GM12892 (cell line): ENCODE measurements at places on chromosomes 13 and 19.

DNA sequence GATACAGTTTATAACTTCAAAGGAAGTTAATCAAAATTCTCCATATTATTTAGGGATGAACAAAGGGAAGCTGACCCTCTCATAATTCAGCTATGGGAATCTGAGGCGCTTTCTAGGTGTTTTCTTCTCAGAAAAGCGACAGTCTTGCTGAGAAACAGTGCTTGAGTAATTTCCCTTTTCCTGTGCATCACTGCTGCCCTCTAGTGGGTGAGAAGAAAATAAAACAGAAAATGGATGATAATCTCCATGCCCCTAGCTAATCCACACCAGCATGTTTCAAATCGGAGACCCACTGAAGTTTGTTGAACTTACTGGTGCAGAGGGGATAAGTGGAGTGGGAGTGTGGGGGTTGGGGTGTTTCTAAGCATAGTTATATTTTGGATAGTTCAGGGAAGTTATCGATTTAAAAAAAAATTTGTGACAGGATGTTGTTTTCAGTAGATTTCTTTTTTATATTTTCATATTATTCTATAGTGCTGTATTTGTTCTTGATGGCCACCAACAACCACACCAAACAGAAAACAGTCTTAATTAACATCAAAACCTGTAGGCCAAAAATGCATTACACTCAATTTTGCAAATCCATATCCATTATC, 21.4 kb downstream of the LCP1 start:
- DNase-seq: peak; percentile 39

GRCh38 chr19:18322318-18322758, 538 bp downstream of the LSM4 start:
- DNase-seq: no peak

DNA sequence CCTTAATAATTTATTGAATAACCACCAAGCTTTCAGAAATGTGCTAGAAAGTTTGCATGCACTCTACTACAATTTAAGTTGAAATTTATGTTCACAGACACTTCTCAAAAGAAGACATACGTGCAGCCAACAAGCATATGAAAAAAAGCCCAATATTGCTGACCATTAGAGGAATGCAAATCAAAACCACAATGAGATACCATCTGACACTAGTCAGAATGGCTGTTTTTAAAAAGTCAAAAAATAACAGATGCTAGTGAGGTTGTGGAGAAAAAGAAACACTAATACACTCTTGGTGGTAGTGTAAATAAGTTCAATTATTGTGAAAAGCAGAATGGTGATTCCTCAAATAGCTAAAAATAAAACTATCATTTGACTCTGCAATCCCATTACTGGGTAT, 308.8 kb upstream of the PCDH9 start:
- DNase-seq: no peak

- DNase-seq: no peak
These were observed 1623.0 kb downstream of the SLITRK1 start for GRCh38 chr13:82259284-82259683.

GRCh38 chr19:49895566-49896297, 955 bp downstream of the IL4I1 start:
- no peak for DNase-seq

- DNase-seq: no peak
These were observed 663.2 kb upstream of the SGCG start for GRCh38 chr13:22517544-22517943.

DNA sequence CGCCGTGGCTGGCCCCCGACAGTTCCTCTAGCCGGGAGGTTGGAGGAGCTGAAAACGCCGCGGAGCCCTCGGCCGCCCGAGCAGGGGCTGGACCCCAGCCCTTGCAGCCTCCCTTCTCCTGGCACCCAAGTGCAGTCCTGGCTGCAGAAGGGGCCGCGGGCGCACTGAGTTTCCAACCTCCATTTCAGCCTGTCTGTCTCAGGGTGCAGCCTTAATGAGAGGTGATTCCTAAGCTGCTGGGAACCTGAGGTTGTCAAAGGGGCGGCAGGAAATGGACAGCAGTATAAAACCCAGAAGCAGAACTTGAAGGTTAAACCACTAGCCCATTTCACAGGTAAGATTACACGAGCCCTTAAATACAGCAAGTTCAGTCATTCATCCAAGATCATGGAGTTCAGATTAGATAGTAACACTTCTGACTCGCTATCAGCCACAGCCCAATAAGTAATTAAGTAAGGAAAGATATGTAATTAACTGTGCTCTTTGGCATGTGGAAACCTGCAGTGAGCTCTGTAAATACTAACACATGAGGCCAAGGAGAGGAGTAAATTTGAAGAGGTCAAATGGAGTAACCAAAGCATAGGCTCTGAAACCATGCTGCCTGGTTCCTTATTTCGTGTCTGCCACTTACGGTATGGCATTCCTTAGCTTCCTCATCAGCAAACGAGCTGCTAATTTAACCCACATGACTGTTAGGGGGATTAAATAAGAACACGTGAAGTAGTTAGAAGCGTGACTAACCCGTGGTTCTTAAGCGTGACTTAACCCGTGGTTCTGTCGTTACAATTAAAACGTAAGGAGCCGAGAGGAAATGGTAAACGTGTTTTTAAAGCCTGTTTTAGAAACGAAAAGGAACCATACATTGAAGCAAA, 686 bp downstream of the SETDB2 start:
- no peak for DNase-seq

GRCh38 chr13:99335603-99336002, 28.4 kb upstream of the GPR183 start:
- DNase-seq: no peak

DNA sequence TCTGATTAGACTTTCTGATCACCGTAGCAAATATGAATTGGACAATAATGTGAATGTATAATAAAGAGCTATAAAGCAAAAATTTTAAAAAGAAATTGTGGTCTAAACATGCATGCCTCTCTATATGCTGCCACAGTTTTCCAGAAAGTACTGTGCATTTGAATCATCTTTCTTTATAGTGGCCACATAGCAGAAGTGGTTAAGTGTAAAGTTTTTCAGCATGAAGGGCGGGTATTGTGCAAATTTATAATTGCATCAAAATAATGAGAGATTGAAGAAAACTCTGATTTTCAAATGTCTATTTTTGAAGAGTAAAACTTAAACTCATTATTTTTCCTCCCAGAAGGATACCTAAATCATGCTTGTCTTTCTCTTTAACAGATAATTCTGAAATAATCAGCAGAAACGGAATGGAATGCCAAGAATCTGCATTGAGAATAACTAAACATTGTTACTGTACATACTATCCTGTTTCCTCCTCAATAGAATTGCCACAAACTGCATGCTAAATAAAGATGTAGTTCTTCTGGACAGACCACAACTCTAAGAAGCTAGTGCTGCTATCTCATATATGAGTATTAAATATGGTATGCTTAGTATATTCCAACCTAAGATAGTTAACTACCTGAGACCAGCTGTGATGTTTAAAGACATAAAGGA, 42.9 kb upstream of the RAP2A start:
- no peak for DNase-seq

- DNase-seq: no peak
These were observed 15.3 kb downstream of the ZBTB7A start for GRCh38 chr19:4051175-4052101.

- DNase-seq: no peak
These were observed 3.3 kb upstream of the RDH13 start for GRCh38 chr19:55066107-55066709.

GRCh38 chr19:21698215-21698614, 69.2 kb downstream of the ZNF100 start:
- no peak for DNase-seq

DNA sequence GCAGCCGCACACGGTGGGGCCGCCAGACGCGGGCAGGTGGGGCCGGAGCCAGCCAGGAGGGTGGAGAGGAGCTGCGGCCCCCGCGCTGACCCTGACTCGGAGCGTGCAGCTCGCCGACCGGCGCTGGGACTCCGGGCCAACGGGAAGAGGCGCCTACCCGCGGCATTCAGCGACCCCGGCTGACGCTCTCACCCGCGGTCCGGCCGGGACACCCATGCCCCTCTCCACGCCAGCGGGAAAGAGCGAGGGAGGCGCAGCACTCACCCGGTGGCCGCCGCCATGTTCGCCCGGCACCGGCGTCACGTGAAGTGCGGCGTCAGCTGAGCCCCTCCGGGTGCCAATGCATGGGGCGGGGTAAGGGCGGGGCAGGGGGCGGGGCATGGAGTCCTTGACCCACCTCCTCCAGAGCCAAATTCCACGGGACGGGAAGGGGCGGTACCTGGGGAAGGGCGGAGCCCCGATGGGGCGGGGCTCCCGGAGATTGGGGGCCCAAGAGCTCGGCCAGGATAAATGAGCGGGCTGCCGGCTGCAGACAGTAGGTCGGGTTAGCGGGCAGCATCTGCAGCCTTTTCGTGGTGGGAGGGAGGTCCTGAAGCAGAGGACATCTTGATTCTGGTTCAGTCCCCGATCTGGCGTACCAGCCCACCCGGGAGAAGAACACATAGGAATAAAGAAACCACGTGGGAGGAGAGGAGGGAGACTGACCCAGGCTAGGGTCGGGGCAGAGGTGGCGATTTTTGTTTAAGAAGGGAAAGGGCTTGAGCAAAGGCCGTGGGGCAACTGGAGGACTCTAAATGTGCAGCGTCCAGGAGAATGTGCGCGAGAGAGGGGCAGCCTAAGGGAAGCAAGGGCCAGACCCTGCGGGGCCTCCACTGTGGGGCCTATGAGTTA, at the start of gene PEPD:
TSS of gene PEPD (minus strand) at position 312 of the 891 bp plus-strand sequence. CDS start at position 281, 31 bp downstream.
- peak; percentile 99 for DNase-seq
